ENCODE measurements at places on chromosomes 5 and 9. TPM values are rescaled to one million over a fixed set of nuclear protein-coding genes. Genes with fewer than 3 reads are reported as not detected.

The GLRA1 gene
- total RNA-seq: not detected

The ADGRD2 gene
- total RNA-seq: not detected

The WDR38 gene
- 0.07 TPM for total RNA-seq

The MZB1 gene
- 0.20 TPM for total RNA-seq

The PCDHGA5 gene
- total RNA-seq: 0.16 TPM

The SHISAL2B gene
- total RNA-seq: not detected

The FOXD4 gene
- 0.34 TPM for total RNA-seq

The CATSPER3 gene
- total RNA-seq: 0.48 TPM

The TNFSF15 gene
- total RNA-seq: 0.07 TPM

The SLC22A5 gene
- total RNA-seq: 68.9 TPM

The SH3PXD2B gene
- 23.6 TPM for total RNA-seq

The CAPSL gene
- not detected for total RNA-seq

The SLC1A3 gene
- total RNA-seq: 0.08 TPM

The ANXA6 gene
- 52.4 TPM for total RNA-seq

The SUSD3 gene
- 1.1 TPM for total RNA-seq

The TENT4A gene
- 23.9 TPM for total RNA-seq

The FBXL7 gene
- 1.2 TPM for total RNA-seq

The SLC46A2 gene
- total RNA-seq: not detected

The ATG10 gene
- 8.7 TPM for total RNA-seq

The CA9 gene
- 8.9 TPM for total RNA-seq

The CLIC3 gene
- total RNA-seq: 6.7 TPM

The FBLL1 gene
- 0.07 TPM for total RNA-seq

The PARP8 gene
- 0.11 TPM for total RNA-seq

All from A549 treated with dexamethasone at 1 μM for 4 hours (cell line).